HS-5 (cell line): ENCODE measurements at places on chromosomes 1 and 21.

DNA sequence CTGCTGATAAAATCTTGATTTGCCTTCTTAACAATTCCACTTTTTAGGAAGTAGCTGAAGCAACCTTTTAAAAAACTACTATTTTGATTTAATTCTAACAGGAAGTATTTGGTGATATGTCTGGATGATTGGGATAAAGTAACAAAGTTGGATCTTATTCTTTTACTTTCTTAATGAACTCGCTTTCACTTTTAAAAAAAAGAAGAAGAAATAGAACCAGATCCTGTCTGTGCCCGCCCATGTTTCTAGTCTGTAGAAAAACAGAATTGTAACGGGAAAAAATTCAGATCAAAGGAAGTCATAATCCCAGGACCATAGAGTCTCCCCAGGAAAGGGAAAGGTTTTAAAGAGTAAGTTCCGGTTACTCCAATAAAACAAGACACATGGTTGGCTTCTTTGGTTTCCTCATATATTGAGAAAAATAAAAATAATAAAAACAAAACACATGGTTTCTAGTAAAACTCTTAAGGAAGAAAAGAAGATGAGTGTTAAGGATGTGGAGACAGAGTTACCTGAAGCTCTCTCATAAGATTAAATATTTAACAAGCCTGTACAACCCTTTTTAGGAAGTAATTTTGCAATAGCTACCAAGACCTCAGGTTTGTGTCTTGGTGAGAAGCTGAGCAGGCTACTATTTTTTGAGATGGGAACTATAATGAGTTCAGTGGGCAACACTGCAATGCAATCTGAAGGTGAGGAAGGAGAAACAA is 4.9 kb downstream of the CD48 start:
- DNase-seq = no peak

GRCh38 chr1:241677201-241677600 is 25.1 kb downstream of the WDR64 start:
- DNase-seq = no peak

DNA sequence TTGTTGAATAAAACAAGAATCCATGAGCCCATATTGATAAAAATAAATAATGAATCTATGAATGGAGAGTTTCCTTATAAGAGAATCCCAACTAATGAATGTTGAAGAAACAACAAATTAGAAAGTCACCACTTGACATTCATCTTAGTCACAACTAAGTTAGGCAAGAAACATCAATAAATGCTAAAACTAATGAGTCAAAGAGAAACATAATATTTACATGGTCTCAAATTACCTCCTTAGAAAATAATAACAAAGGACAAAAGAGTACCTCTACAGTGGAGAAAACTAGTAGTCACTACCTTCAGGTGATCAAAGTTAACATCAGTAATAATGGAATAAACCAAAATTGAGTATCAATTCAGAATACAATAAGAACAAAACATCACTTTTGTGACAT is 93.5 kb downstream of the AKT3 start:
- DNase-seq = no peak

DNA sequence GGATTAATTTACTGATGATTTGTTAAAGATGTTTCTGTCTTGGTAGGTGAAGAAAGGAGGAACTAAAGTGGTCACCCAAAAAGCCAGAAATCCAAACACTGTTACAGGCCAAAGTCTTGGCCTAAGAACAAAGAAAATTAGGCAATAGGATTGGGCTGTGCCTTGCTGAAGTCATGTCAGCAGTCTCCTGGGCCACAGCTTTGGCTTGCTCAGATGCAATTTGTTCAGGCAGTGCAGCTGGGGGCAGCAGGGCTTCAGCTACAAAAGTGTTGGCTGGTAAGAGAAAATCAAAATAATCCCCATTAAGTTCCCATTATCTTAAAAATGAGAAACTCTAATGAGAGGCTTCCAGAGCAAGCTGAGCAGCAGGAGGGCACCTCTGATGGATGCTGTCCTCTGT is 14.0 kb upstream of the RAP1A start:
- no peak for DNase-seq

- DNase-seq = no peak
Observed at GRCh38 chr21:43597052-43597451, 62.2 kb downstream of the HSF2BP start.

GRCh38 chr21:31268090-31268489 is 76.0 kb downstream of the TIAM1 start:
- no peak for DNase-seq

DNA sequence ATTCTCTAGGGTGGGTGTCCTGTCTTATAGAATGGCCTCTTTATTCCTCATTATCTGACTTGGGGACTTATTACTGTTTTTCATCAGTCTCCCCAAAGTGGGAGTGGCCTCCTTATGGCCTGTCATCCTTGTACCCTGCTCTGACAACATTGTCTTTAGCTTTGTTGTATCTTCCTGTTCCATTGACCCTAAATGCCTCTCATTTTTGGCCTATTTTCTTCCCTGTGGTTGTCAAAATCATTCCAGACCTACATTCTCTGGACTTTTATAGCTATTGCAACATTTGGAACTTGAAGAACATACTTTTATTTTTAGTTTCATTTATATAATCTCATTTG is 9.7 kb downstream of the SFT2D2 start:
- no peak for DNase-seq

- peak; percentile 48 for DNase-seq
Observed at GRCh38 chr1:174191349-174191862, 32.1 kb downstream of the RABGAP1L start.

GRCh38 chr1:41855713-41856112 is 63.0 kb downstream of the HIVEP3 start:
- no peak for DNase-seq

- DNase-seq = peak; percentile 84
Observed at GRCh38 chr1:183279835-183280234, 93.8 kb downstream of the LAMC2 start.

GRCh38 chr1:235997049-235997448 is 67.8 kb downstream of the NID1 start:
- DNase-seq = no peak

DNA sequence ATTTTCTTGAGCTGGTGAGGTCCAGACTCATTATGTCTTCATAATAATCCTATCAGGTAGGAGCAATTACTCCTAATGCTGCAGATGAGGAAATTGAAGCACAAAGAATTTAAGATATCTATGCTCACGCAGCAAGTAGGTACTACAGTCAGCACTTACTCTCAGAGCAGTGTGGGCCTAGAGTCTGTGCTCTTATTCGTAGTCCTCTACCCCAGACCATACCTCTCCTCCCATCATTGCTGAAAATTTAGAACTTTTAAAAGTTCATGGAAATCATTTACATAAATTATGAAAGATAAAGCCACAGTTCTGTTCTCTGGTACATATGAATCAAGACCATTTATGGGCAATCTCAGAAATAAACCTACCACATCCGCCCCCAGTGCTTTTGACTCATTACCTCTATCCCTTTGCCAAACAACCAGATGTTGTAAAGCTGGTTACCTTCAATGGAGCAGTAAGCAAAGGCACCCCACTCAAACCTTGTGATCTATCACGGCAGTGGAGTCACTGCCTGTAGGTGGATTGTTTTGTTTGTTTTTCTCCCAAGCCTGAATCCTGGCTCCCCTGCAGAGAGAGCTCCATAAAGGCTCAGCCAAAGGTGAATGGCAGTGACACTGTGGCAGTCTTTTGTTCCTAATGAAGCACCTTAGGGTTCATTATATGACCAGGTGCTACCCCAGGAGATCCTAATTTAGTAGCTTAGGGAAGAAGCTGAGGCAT is 20.9 kb upstream of the MAN1A2 start:
- no peak for DNase-seq

DNA sequence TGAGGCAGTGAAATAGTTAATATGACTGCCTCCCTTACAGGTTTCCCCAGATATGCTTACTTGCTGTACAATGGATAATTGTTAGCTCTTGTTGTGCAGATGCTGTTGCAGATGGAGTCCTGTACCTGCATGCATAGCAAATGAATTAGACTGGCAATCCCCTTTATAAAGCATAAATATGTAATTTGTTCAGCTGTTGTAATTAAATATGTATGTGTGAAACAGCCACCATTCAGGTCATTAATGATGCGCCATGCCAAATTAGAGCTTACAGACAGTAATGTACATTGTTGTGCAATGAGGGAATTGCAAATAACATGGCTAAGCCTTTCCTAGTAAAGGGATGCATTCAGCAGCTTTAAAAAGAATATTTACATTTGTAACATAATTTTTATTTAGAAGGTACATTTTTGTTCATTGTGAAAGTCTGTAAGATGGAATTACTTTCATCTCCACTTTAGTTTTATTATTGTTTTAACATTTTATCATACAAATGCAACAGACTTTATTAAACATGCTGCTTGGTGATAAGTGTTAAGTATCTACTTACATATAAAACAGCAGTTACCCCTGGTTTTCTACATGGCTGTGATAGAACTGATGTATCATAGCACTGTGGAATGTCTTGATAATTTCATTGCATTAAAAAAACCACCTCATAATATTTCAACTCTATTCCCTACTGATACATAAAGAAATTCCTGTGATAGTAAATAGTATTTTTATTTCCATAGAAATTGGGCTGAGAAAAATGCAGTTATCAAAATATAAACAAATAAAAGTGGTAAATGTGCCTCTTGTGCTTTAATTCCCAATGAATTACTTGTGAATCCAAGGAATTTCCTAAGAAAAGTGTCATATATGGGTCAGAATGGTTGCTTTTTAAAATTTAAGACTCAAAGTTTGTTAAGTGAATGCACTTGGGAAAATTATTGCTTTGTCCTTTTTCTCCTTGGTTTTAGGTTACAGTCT is 99.0 kb downstream of the NFIA start:
- DNase-seq = no peak

GRCh38 chr1:3645666-3646355 is 4.1 kb downstream of the WRAP73 start:
- DNase-seq = no peak

GRCh38 chr21:37711286-37711829 is 204.9 kb downstream of the KCNJ6 start:
- no peak for DNase-seq

GRCh38 chr1:225467193-225468020 is 39.6 kb upstream of the LBR start:
- no peak for DNase-seq

DNA sequence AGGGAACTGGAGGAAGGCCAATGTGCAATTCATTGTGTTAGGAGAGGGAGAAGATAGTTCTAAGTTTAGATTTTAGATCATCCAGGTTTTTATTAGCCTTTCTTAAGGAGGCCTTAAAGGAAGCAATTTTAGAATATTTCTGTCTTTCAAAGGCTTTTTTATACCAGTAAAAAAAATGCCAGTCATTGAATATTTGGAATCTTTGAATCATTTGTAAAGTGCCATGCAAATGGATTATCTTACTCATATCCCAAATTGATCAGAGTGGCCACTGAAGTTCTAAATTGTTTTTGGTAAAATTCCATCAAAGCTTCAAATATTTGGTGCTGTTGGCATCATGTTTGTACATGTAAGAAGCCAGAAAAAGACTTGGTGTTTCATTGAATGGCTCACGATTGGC is 244.8 kb downstream of the RPS6KC1 start:
- no peak for DNase-seq

DNA sequence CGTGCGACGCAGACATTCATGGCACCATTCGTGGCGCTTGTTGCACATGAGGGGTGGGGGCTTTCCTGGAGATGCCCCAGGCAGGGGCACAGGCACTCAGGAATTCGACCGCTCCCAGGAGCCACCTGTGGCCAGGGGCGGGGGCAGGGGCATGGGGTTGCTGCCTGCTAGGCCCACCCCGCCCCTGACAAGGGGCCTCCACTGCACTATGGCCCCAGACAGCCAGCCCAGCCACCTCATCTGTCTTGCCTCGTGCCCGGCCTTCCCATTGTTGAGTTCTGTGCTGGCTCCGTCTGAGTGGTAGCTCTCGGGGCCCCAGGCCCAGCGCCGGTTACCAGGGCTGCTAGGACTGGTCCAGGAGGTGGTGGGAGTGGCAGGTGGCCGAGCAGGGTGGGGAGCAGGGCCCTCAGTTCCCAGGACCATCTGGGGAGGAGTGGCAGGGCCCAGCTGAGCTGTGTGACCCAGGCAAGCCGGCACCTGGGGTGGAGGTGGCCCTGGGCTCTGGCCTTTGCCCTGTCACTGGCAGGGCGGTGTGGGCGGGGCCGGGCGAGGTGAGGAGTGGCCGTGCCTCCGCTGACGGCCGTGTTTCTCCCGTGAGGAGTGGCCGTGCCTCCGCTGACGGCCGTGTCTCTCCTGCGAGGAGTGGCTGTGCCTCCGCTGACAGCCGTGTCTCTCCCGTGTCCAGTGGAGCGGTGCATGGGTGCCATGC is 1.9 kb downstream of the PLCH2 start:
- no peak for DNase-seq

DNA sequence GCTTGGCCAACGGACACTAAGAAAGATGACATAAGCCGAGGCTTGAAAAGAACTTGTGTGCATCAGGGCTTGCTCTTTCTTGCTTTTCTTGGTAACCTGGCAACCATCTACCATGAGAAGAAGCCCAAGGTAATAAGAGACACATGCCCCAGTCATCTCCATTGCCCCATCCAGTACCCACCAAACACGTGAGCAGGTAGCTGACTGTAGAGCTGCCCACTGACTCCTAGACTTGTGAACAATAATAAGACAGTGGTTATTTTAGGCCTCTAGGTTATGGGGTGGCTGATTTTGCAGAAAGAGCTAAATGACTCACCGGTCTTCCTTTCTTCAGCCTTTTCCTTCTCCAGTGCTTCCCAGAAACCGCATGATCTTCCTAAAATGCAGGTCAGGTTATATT is 105.0 kb upstream of the JUN start:
- DNase-seq = no peak

DNA sequence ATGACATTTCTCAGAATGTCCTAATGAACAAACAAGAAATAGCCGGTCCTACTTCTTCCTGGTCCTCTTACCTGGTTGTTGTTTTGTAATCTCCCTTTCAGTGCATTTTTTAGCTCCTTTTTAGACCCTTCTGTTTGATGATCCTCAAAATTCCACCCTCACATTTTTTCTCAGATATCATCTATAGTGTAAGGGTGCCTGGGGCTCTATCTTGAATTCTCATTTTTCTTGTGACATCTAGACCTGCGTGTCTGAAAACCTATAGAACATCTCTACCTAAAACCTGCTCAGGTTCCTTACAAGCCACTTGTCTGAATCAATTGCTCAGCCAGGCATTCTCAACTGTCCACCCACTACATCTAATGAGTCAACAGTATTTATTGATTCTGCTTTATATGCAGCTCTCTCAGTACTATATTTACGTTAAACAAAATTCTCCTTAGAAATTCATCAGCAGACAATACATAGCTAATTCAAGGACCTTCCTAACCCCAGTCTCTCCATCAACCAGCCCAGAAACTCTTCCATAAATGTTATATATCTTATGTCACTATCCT is 36.5 kb upstream of the USH2A start:
- DNase-seq = no peak

DNA sequence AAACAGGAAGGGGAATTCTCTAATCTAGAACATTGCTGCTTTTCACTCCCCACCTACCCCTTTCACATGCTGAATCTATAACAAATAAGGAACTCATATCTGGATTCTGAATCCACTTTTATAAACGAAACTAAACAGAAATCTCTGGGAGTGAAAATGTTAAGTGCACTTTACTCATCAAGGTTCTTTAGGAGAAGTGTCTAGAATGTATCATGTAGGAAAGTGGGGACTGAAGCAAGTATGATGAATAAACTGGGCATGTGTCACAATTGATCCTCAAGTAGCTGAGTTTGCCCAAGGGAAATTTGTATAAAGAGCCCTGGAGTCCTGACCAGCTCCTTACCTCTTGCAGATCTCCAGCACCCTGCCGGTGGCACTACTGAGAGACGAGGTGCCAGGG is 19.8 kb downstream of the AVPR1B start:
- DNase-seq = no peak
